ENCODE measurements at places on chromosomes 13 and 19.

DNA sequence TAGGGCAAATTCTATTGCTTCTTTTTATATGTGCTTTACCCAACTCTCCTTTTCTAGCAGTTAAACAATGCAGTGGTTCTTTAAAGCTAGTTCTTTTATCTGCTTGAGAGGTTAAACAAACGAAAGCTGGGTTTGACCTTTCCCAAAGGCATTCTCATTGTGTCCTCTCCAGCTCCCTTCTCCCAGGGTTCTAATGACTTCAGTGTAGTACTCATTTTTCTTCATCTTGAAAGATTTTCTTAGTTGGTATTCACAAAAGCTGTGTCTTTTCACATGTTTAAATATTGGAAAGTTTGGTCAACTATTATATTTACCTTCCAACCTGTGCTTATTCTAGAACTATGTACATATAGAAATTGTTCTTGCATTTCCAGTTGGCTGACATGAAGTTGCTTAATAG is 1.5 kb downstream of the WASF3 start:
- DNase-seq = no peak

DNA sequence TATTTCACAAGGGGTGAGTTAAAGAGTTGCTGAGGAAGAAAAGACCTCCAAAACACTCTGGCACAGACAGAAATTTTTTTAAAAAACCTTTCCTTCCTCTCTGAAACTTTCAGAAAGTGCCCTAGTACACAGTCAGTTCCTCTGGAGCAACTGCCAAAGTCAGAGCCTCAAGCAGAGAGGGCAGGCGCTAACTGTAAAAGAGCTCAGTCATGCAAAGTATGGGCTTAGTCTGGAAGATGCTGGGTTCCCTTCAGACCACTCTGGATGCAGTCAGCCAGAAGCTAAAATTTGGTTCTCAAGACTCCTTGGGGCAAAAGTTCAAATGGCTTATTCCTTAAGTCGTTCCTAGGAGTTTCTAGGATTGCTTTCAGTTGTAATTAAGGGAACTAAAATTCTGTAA is 671.6 kb downstream of the PCDH9 start:
- DNase-seq = no peak

- no peak for DNase-seq
Measured at GRCh38 chr13:80708791-80709190, 367.9 kb upstream of the SPRY2 start.

- no peak for DNase-seq
Measured at GRCh38 chr13:69947582-69947981, 160.0 kb upstream of the ATXN8OS start.

GRCh38 chr13:52665325-52665724 is 12.7 kb downstream of the SUGT1 start:
- DNase-seq = no peak

DNA sequence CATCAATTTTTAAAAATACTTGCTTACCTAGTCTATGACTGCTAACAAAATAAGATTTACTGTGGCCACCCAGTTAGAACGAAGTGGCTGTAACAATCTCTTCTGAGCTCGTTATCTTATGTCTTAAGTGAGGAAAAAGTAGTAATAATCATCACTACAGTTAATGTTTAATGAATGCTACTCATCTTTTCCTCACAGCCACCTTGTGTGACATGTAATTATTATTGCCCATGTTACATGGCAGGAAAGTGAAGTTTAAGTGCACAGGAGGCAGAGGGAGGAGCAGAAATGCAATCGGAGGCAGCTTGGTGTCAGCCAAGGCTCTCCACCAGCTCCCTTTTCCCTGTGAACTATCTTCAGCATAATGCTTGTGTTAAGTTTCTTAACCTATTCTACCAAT is 260.3 kb downstream of the B3GLCT start:
- DNase-seq = no peak

DNA sequence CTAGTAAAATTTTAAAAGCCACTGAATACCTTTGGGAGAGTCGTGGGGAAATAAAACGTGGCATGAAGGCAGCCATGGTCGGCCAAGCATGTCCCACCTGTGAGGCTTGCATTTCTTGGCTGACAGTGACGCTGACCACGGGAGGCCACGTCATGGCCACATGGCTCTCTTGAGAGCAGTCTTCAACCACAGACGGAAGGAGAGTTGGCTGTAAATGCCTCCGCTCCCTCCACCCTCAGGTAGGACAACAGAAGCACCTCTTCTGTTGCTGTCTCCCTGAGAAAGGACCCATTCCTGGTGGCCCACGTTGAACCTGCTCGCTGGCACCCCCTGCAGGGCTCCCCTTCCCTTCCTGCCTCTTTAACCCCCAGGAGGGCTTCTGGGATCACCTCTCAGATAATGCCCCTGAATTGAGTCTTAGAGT is 10.6 kb upstream of the LRRC25 start:
- no peak for DNase-seq

GRCh38 chr13:35953537-35954206 is 177.5 kb downstream of the DCLK1 start:
- DNase-seq = no peak

DNA sequence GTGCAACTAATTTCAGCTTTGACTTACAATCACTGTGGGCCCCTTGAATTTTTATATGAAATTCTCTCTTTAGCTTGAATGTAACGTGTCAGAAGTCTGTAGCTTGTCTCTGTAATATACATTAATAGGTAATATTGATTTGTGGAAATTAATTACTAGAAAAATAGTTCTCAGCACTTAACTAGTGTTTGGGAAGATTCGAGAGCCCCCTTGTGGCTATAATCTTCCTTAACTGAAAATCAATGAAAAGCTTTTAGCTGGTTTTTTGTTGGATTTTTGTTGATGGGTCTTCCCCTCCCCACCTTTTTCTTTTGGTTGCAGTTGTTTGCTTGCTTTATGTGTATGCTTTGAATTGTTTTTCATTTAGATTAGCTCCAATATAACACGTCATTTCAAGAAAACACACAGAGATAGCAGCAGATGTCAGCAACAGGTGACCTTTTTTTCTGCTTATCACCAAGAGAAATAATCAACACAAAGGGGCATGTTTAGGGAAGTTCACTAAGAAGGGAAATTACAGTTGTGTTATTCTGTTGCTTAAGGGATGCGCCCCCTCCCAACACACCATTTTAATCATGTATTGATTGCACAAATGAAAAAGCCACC is 176.8 kb downstream of the OXGR1 start:
- no peak for DNase-seq

GRCh38 chr13:42041684-42042035 is 6.8 kb upstream of the DGKH start:
- DNase-seq = no peak

- no peak for DNase-seq
Measured at GRCh38 chr19:12969292-12969988, at the start of gene DAND5. TSS of gene DAND5 (plus strand) at chr19:12969576. CDS start at chr19:12969661, 85 bp downstream.

DNA sequence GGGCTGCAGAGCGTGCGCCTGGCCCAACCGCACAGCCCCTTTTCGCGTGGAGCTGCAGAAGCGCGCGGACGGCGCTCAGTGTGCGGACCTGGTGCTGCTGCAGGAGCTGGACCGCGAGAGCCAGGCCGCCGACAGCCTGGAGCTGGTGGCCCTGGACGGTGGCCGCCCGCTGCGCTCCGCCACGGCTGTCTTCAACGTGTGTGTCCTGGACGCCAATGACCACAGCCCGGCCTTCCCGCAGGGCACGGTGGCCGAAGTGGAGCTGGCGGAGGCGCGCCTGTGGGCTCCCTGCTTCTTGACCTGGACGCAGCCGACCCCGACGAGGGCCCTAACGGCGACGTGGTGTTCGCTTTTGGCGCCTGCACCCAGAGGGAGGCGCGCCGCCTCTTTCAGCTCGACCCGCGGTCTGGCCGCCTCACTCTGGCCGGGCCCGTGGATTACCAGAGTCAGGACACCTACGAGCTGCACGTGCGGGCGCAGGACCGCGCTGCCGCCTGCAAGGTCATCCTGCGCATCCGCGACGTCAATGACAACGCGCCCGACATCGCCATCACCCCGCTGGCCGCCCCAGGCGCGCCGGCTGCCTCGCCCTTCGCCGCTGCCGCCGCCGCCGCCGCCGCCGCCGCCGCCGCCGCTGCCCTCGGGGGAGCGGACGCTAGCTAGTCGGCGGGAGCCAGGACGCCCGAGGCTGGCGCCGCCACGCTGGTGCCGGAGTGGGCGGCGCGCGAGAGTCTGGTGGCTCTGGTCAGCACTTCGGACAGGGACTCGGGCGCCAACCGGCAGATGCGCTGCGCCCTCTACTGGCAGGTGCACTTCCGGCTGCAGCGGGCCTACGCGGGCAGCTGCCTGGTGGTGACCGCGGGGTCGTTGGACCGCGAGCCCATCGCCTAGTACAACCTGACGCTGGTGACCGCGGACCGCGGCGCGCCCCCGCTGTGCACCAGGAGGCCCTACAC is 172.2 kb downstream of the OLFM4 start:
- DNase-seq = no peak

GRCh38 chr19:39444598-39445195 is 685 bp upstream of the SUPT5H start:
- DNase-seq = no peak

DNA sequence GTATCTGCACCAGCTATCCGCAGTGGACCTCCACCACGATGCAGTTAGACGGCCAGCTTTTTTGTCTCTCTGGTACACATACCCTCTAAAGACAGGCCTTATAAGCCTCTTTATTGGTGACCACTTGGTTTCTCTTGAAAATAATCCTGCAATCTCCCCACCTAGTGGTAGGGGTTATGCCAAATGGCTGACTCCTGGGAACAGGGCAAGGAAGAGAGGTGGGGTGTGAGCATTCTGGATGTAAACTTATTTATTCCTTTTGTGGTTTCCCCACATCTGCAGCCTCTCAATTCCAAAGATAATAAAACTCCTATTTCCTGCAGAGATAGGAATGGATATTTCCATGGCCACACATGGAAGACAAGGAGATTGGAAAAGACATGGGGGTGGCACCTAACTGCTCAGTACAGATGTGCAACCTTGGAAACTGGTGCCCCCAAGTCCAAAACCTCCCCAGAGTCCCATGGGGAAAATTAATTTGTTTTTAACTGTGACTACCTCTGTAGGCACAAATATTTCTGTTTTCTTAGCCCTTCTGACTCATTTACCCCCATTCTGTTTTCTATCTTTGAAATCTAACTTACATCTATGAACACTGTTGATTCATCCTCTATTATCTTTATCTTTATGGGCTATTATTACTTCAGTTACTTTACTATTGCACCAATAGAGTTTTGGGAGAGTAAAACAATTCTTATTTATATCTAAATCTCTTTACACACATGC is 112.7 kb upstream of the TSHZ3 start:
- DNase-seq = no peak

DNA sequence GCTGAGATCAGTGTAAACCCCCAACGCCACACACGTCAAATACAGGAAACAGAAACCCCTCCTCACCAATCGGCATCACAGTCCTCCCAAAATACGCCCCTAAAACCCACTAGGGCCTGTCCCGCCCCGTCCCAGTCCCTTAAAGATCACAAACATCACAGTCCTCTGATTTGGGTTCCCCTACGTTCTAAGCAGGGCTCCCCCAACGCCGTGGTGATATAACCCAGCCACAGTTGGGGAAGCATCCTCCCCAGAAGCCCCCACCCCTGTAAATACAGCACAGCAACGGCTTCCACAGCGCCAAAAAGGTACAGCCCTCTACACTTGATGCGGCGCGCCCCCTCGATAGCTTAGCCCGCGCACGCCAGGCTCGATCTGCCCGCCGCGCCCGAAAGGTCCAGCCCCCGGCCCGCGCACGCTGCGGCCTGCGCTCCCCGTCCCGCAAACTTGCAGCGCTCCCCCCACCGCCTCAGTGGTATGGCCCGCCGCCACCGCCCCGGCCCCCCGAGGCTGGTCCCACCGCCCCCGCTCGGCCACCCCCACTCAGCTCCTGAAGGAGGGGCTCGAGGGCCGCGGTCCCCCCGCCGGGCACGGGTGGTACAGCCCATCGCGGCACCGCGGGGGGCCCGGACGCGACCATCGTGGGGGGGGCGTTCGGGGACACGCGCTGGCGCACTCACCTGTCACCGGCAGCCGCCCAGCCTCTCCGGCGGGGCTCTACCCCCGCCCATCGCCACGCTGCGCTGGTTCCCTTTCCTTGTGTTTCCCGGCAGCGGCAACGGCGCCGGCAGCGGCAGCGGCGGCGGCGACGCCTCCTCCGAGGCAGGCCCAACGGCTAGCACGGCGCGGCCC is at the start of gene AKT2:
TSS of gene AKT2 (minus strand) at position 845 of the 852 bp plus-strand sequence. CDS start 20,078 bp downstream, outside the sequence.
- DNase-seq = peak; percentile 59

- DNase-seq = no peak
Measured at GRCh38 chr13:34464011-34464410, 478.1 kb upstream of the NBEA start.

DNA sequence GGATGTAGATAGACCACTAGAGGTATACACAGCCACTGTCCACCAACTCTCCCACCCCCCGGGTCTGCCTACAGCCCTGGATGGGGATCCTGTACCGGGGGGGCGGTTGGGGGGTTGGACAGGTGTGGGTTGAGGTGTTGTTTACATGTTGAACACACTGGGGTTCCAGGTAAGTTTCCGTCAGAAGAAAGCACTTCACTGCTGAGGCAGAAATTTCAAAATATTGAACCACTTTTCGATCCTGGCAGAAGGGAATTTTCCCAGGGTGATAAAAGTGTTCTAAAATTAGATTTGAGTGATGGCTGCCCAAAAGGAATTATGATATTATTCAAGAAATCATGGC is 6.6 kb upstream of the CEACAM16 start:
- no peak for DNase-seq

DNA sequence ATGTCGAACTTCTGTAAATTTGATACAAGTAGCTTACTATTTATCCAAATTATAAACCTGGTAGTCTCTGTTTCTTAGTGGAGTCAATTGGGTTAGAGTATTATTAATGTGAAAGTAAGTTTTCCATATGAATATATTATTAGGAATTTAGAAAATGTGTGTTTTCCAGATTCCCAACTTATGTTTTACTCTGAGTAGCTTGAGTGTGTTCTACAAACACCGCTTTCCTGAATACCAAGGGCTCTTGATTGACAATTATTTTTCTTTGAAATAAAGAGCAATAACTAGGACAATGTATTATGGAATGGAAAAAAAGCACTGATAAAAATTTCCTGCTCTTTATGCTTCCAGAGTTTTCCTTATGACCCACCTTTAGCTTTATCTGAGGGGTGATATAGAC is 233.6 kb downstream of the POSTN start:
- DNase-seq = no peak

DNA sequence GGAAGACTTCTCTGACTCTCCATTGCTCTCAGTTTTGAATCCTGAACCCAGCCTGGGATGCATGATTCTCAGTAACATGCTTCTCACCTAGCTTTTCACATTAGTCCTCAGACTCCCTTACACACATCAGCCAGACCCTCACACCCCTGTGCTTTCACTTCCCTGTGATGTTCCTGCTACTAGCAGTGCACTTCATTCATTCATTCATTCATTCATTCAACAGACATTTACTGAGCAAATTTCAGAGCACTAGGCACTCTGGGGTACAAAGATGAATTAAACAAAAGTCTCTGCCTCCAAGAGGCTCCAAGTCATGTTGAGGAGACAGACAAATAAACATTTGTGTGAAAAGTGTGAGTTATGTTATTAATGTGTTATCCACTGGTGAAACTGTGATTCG is 145.2 kb downstream of the RXFP2 start:
- DNase-seq = no peak

GRCh38 chr19:48094855-48095203 is 15.8 kb downstream of the PLA2G4C start:
- DNase-seq = no peak

DNA sequence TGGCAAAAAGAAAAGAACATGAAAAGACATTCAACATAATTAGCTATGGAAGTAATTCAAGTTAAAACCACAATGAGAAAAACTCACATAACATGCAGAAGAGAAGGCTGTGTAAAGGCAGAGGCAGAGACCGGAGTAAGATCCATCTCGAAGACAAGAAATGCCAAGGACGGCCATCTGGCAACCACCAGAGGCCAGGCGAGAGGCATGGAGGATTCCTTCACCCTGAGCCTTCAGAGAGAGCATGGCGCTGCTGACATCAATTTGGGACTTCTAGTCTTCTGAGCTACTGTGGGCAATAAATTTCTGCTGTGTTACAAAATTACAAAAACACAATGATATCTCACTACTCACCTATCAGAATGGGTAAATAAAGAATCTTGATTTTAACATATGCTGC is 381.0 kb downstream of the TSHZ3 start:
- DNase-seq = no peak

Data from stimulated activated CD8-positive, alpha-beta memory T cell treated with anti-CD3 and anti-CD28 coated beads, Interleukin-2, amount 100 ng/mL, for 1 hour (primary cell).